ENCODE measurements at places on chromosomes 1 and 21. TPM values are rescaled to one million over a fixed set of nuclear protein-coding genes. Genes with fewer than 3 reads are reported as not detected.

GRCh38 chr1:6414443-6414844 lies 5.3 kb downstream of the HES2 start:
- DNase-seq = peak; percentile 72
- H3K4me3 ChIP-seq = no peak overlapping the region
- no peak overlapping the region for H3K27ac ChIP-seq
- H3K27me3 ChIP-seq = peaks cover 62% of the 10 kb centered on the region

DNA sequence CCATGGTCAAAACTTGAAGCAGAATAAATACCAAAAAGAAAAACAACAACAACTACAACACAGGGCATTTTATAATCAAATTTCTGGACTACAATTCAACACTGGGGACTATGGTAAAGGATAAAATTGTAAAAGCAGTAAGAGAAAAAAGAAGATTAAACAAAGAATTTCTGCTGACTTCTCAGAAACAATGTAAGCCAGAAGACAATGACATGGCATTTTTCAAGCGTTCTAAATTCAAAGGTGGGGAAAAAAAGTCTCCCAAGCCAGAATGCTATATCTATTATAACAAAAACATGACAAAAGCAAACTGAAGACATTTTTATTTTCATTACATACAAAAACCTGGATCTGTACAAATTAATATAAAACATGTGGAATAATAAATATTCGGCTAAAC lies 433.1 kb downstream of the NPHP4 start:
- H3K4me3 ChIP-seq = no peak overlapping the region
- no peak for DNase-seq
- no peaks in the 10 kb centered on the region for H3K4me1 ChIP-seq
- H3K27ac ChIP-seq = no peak overlapping the region

GRCh38 chr1:63906047-63906704 lies 132.4 kb downstream of the ROR1 start:
- DNase-seq = no peak
- H3K4me1 ChIP-seq = peaks cover 45% of the 10 kb centered on the region
- H3K27me3 ChIP-seq = no peaks in the 10 kb centered on the region
- H3K36me3 ChIP-seq = no peaks in the 10 kb centered on the region
- no peak overlapping the region for H3K27ac ChIP-seq

DNA sequence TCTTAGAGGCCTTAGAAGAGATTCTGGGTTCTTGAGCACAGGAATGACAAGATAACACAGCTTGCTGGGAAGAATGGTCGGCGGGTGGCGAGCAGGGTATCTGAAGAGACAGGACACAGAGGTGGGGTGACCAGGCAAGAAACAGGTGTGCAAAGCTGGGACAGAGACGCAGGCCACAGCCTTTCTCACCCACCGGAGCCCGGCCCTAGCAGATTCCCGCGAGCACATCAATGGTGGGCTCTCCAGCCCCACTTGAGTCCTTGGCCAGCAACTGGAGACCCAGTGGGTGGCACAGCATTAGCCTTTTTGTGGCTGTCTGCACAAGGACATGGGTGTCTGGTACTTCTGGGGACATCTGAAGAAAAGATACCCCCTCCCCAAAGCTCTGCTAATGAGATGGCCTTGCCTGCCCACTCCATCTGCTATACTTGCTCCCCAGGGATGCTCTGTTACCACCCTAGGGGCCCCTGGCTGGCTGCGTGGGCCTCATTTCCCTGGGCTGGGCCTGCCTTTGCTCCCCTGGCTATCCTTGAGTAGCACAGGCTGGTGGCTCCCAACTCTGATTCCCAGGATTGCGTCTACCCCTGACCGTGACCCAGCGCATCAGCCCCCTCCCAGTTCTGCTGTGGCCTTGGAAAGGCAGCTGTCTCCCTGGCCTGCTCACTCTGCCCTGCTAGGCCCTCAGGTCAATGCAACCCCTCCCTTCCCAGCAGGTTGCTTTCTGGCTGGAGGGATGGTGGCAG lies 127.2 kb upstream of the ADAR start:
- H3K4me1 ChIP-seq = peaks cover 13% of the 10 kb centered on the region
- no peak overlapping the region for H3K4me3 ChIP-seq
- H3K36me3 ChIP-seq = no peaks in the 10 kb centered on the region
- no peaks in the 10 kb centered on the region for H3K27me3 ChIP-seq
- H3K27ac ChIP-seq = no peak overlapping the region

DNA sequence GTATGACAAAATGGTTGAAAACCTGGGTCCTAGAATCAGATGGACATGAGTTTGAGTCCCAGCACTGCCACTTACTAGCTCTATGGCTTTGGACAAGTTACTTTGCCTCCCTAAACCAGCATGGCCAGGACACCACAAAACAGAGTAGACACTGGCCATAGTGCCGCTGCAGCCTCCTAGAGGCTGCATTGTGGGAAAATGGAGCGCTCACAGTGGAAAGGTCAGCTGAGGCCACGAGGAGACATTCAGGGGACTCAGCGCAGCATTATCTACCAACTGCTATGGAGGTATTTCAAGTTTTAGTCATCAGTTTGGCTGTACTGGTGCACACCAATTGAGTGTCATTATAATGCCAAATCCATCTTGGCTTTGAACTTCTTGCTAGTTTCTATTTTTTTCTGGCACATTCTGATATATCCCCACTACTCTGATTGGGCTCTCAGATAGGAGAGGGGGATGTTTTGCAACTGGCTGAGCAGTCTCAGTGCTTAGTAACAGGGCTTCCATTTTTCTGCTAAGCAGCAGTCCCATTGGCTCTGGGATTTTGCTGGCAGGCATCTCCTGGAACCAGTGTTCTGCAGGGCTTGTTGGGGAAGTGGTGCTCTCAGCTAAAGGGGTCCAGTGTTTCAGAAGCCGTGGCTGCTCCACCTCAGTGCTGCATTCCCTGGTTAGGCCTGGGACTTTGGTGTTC lies 16.2 kb downstream of the NT5C1A start:
- H3K36me3 ChIP-seq = no peaks in the 10 kb centered on the region
- DNase-seq = no peak
- H3K27me3 ChIP-seq = no peaks in the 10 kb centered on the region

DNA sequence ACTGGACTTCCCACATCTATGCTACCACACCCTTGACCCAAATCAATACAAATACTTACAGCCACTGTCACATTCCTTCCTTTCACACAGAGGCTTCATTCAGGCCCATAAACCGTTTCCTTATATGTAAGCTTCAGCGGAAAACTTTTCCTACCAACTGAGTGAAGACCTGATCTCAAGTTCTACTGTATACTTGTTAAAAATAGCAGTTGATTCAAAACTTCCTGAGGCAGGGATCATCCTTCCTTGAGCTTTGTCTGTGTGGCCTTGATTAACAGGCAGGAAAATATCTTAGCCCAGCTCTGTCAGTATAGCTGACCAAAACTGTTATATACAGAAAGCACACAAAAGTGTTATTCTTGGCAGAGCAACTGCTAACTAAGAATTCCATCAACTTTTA lies 42.7 kb downstream of the DENND2C start:
- H3K4me1 ChIP-seq = no peaks in the 10 kb centered on the region
- no peaks in the 10 kb centered on the region for H3K27me3 ChIP-seq
- no peak overlapping the region for H3K27ac ChIP-seq
- no peak for DNase-seq
- no peak overlapping the region for H3K4me3 ChIP-seq

GRCh38 chr1:23421753-23422240 lies 2.8 kb downstream of the TCEA3 start:
- H3K27ac ChIP-seq = no peak overlapping the region
- no peaks in the 10 kb centered on the region for H3K36me3 ChIP-seq
- DNase-seq = no peak
- H3K4me1 ChIP-seq = peaks cover 9% of the 10 kb centered on the region
- H3K27me3 ChIP-seq = no peaks in the 10 kb centered on the region

- peaks cover 5% of the 10 kb centered on the region for H3K4me1 ChIP-seq
- DNase-seq = no peak
- H3K36me3 ChIP-seq = no peaks in the 10 kb centered on the region
- H3K27ac ChIP-seq = no peak overlapping the region
- no peak overlapping the region for H3K4me3 ChIP-seq
These were observed 56.0 kb downstream of the KANK4 start for GRCh38 chr1:62263006-62263813.

- no peaks in the 10 kb centered on the region for H3K4me1 ChIP-seq
- no peaks in the 10 kb centered on the region for H3K36me3 ChIP-seq
- DNase-seq = no peak
- H3K27ac ChIP-seq = no peak overlapping the region
- H3K27me3 ChIP-seq = peaks cover 4% of the 10 kb centered on the region
These were observed 205.8 kb upstream of the LYPLAL1 start for GRCh38 chr1:218967836-218968235.

DNA sequence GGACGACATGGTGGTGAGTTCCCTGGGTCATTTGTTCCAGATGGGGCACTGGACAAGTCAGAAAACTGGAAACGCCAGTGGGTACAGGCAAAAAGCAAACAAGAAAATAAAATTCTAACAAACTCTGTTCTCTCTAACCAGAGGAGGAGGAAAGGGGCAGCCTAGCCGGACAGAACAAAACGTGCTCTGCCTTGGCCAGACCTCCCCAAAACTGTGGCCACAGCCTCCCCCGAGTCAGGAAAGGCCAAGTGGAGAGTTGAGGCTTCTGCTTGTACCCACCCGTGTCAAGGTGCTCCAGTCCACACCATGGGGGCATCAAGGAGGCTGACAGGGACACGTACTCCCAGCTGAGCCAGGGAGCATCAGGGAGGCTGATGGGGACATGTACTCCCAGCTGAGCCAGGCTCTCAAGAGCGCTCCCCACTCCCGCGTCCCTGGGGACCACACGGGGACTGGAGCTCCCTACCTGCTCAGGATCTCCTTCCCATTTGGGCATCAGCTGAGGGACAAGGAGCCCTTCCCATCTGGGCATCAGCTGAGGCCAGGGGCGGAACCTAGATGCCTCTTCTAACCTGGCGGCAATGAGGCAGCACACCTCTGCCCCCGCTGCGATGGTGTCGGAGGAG lies 154.8 kb upstream of the COL6A1 start:
- no peak overlapping the region for H3K4me3 ChIP-seq
- H3K27ac ChIP-seq = no peak overlapping the region
- H3K36me3 ChIP-seq = no peaks in the 10 kb centered on the region
- H3K27me3 ChIP-seq = no peaks in the 10 kb centered on the region
- H3K4me1 ChIP-seq = no peaks in the 10 kb centered on the region

DNA sequence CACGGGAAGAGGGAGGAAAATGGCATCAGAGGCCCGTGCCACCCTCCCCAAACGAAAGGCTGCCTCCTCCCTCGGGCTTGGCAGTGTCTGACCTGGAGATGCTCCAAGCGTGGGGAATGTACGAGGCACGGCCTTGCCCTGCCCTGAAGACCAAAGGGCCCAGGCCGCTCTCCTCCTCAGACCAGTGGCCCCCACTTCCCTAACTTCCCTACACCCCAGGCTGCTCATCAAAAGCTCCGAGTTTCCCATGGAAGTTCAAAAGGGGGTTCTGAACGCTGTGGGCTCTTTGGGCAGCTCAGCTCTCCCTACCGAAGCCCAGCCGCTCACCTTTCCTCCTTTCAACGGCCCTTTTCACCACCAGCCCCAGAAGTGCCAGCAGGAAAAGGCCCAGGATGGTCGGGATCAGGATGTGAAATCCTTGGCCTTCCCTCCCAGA lies 11.8 kb downstream of the FCMR start:
- H3K27ac ChIP-seq = no peak overlapping the region
- DNase-seq = no peak

- H3K4me1 ChIP-seq = no peaks in the 10 kb centered on the region
- peaks cover 8% of the 10 kb centered on the region for H3K36me3 ChIP-seq
- no peaks in the 10 kb centered on the region for H3K27me3 ChIP-seq
- no peak overlapping the region for H3K27ac ChIP-seq
- DNase-seq = no peak
These were observed 25.9 kb downstream of the COG2 start for GRCh38 chr1:230668227-230668626.

GRCh38 chr1:231563247-231563646 lies 34.8 kb downstream of the TSNAX start:
- no peak overlapping the region for H3K27ac ChIP-seq
- no peak overlapping the region for H3K4me3 ChIP-seq
- peaks cover 26% of the 10 kb centered on the region for H3K36me3 ChIP-seq

DNA sequence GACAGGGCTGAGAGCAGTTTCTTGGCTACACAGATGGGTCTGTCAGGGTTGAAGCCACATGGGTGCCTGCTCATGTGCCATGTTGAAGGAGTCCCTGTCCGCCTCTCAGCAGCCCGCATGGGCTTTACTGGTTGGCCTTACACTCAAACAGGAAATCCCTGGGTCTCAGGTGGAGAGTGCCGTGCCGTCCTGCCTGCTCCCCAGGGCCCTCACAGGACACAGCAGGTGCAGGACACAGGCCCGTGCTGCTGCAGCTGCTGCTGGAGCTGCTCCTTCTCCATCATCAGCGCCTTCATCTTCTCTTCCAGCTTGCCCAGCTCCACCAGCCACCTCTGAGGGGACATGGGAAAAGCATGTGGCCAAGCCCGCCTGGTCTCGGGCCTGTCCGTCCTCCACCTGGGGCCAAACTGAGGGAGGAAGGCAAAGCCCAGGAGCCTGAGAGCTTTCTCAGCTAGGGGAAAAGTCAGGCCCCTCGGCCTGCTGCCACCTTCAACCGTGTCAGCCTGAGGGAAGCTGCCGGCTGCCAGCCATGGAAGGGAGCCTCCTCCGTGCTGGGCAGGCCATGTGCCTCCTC lies 5.5 kb downstream of the SLFNL1 start:
- DNase-seq = no peak
- H3K27ac ChIP-seq = peak overlapping the region; percentile 42
- H3K27me3 ChIP-seq = no peaks in the 10 kb centered on the region
- H3K4me3 ChIP-seq = no peak overlapping the region

- H3K27ac ChIP-seq = peak overlapping the region; percentile 58
- H3K4me1 ChIP-seq = peaks cover 19% of the 10 kb centered on the region
- H3K27me3 ChIP-seq = no peaks in the 10 kb centered on the region
- DNase-seq = peak; percentile 73
These were observed 65.2 kb upstream of the TMPRSS15 start for GRCh38 chr21:18468790-18469189.

- H3K36me3 ChIP-seq = peaks cover 97% of the 10 kb centered on the region
- H3K27me3 ChIP-seq = no peaks in the 10 kb centered on the region
- no peak for DNase-seq
- no peak overlapping the region for H3K4me3 ChIP-seq
These were observed 17.5 kb downstream of the CCT3 start for GRCh38 chr1:156320560-156320959.

GRCh38 chr1:162984699-162985098 lies 84.5 kb upstream of the RGS4 start:
- H3K27ac ChIP-seq = peak overlapping the region; percentile 55
- H3K36me3 ChIP-seq = no peaks in the 10 kb centered on the region
- no peaks in the 10 kb centered on the region for H3K27me3 ChIP-seq
- no peak overlapping the region for H3K4me3 ChIP-seq
- peaks cover 6% of the 10 kb centered on the region for H3K4me1 ChIP-seq

The KRTAP19-1 gene
- not detected for total RNA-seq

The PLA2G2C gene
- total RNA-seq = not detected

The GJA8 gene
- not detected for total RNA-seq

The AMY1B gene
- not detected for total RNA-seq

The OR2T11 gene
- total RNA-seq = not detected

The SLC25A34 gene
- 3.2 TPM for total RNA-seq

The SNAPIN gene
- total RNA-seq = 47.4 TPM

The OR6N1 gene
- total RNA-seq = not detected

The ASCL5 gene
- 0.22 TPM for total RNA-seq

The NUF2 gene
- 91.6 TPM for total RNA-seq

The PTPN14 gene
- 114 TPM for total RNA-seq

The ARF1 gene
- total RNA-seq = 395 TPM

The NTNG1 gene
- 93.8 TPM for total RNA-seq
